Large intestine (tissue), 12 donors: ENCODE measurements at places on chromosomes 1 and 21. TPM values are rescaled to one million over a fixed set of nuclear protein-coding genes. Genes with fewer than 3 reads are reported as not detected.

ZNF362 gene
- polyA plus RNA-seq, result 27.1 TPM

DNA sequence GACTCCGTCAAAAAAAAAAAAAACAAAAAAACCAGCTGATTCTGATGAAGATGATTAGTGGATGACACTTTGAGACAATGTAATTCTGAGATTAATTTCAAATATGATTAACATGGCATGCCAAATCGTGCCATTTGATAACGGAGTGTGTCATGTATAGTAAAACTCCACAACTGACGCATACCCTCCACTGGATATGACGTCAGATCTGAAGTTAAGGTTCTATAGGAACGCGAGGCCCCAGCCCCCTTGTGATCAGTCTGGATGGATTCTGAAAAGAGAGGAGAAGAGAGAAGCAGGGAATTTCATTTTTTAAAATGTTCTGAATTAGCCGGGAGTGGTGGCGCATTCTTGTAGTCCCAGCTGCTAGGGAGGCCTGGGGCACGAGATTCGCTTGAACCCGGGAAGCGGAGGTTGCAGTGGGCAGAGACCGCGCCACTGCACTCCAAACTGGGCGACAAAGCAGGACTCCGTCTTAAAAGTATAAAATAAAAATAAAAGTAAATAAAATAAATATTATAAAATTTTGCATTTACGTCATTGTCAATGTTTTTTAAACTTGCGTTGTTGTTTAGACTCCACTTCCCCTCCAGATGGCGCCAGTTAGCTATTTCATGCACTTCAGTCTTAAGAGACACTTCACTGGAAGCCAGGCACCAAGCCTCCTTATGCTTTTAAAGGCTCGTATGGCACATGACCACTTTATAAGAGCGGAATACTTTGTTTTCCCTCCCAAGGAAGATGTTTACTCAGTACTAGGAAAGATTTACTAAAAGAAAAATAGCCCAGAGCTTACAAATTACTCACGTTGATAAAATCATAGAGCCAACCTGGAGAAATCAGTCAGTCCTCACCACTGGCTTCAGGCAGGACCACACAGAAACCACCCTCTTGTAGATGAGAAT is 65.5 kb downstream of the UBE2U start:
- H3K36me3 ChIP-seq, result no peaks in the 10 kb centered on the region
- H3K4me1 ChIP-seq, result no peaks in the 10 kb centered on the region
- peak; percentile 66 for DNase-seq
- H3K4me3 ChIP-seq, result no peak overlapping the region

GRCh38 chr1:116113615-116114014 is 2.4 kb downstream of the MAB21L3 start:
- H3K4me1 ChIP-seq, result peaks cover 25% of the 10 kb centered on the region
- H3K27ac ChIP-seq, result no peak overlapping the region
- no peak overlapping the region for H3K4me3 ChIP-seq
- no peak for DNase-seq

VCAM1 gene
- polyA plus RNA-seq, result 18.7 TPM

- H3K4me3 ChIP-seq, result no peak overlapping the region
- peaks cover 4% of the 10 kb centered on the region for H3K4me1 ChIP-seq
- H3K36me3 ChIP-seq, result peaks cover 13% of the 10 kb centered on the region
- DNase-seq, result no peak
- no peak overlapping the region for H3K27ac ChIP-seq
These were observed 32.5 kb downstream of the MTF2 start for GRCh38 chr1:93111561-93111960.

DNA sequence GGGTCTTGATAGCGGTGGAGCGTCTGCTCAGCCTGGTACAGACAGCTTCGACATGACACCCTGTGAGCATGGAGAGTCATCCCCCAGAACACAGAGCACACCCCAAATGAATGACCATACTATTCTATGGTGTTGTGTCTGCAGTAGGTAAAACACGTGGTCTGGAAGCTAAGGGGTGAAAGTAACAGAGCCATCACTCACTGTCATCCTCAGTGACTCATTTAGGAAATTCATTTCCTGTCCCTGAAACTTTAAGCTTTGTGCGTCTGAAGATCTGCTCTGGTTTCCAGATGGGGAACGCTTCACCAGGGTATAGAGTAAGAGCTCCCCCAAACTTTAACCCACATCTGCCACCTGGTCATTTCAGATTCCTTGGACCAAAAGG is 94.8 kb upstream of the DISP3 start:
- no peak overlapping the region for H3K4me3 ChIP-seq
- H3K4me1 ChIP-seq, result no peaks in the 10 kb centered on the region
- H3K36me3 ChIP-seq, result no peaks in the 10 kb centered on the region
